ENCODE measurements at places on chromosomes 1 and 21.

GRCh38 chr1:77825131-77825709 is 45.8 kb downstream of the MIGA1 start:
- DNase-seq: no peak

DNA sequence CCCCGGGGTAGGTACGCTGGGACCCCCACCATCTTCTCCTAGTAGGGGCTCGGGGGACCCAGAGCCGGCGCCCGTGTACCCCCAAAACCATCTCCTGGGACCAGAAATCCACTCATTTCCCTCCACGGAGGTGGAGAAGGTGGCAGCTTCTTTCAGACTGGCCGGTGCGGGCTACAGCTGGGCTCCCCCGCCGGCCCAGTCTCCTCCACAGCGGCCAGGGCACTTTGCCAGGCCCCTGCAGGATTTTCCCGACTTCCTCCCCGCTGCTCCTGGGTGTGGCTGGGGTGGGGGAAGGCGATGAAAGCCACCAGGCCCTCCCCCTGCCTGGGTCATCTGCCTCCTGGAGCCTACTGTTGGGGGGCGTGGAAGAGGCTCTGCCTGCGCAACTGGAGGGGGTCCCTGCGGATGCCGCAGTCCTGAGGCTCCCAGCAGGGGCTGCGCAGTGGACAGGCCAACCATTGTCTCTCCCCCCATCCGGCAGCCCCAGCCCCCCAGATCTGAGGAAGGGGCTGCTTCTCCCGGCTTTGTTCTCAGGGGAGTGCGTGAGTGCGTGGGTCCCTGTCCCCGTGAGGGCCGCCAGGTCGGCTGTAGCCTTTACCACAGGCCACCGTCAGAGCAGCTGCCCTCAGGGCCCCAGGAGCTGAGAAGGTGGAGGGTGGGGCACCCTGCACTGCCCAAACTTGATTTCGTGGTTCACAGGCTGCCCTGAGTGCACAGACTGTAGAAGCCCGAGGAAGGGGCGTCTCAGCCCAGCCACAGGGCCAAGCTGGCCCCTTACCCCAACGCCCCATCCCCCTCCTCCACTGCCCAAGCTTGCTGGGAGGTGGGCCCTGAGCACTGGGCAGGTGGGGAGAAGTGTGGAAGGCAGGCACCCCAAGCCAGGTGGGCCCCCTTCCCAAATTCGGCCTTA is 1.3 kb downstream of the AGRN start:
- DNase-seq: no peak

DNA sequence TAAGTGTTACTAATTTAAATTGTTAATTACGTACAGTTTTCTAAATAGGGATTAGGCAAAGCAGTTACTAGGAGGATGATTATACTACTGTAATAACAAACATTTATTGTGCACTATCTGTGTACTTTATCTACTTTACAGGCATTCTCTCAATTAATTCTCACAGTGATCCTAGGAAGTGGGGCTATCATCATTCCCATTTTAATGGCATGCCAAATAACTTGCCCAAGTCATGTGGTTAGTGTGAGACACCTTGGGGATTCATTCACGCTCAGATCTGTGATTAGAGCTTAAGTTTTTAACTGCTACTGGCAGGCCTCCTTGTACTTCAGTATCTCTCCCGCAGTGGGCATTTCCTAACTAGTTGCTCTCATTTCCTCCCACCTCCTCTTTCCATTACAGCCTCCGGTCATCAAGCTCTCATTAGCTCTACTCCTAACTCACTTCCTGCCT is 11.5 kb downstream of the PHLDA3 start:
- DNase-seq: no peak

GRCh38 chr1:166836733-166837132 is 2.5 kb upstream of the POGK start:
- no peak for DNase-seq

GRCh38 chr1:242467556-242468145 is 56.8 kb downstream of the PLD5 start:
- DNase-seq: no peak

DNA sequence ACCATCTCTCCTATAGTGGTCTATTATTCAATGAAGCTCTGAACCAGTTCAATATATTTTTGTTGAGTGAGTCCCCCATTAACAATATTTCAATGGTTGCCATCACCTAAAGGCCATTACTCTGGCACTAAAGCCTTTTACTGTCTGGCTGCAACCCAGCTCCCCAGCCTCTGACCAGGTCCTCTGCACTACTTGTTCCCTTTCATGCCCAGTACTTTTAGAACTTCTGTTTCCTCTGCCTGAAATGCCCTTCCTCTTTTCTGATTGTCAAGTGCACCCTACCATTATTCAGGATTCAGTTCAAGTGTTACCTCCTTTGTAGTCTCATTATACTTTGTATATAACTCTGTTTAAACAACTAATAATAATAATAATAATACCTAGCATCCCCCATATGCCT is 30.4 kb upstream of the ZFYVE9 start:
- DNase-seq: no peak

- DNase-seq: no peak
Observed at GRCh38 chr1:112465122-112465521, 43.6 kb upstream of the WNT2B start.

DNA sequence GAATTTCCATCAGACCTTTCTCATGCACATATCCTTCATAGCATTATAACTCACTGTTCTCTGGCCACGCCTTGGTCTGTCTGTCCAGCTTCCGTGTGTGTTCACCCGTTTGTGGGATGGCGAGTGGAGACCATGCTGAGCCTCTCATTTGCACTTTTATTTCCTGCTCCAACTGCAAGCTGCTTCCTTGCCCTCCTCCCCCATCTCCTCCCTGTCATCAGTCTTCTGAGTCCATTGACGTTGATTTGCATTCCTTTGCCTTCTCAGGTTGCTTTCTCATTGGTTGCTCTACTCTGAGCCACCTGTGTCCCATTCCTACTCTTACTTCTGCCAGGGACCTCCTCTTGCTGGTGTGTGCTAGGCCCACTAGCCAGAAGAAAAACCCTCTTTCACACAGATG is 146.4 kb downstream of the NOS1AP start:
- DNase-seq: no peak

All from effector CD4-positive, alpha-beta T cell (primary cell).